ENCODE measurements at places on chromosomes 7 and 10.
A peak's percentile ranks its signal among the peaks of the same experiment; 100 is the strongest.

GRCh38 chr7:20220293-20220761, 3.1 kb upstream of the MACC1 start:
- no peak for ATAC-seq

DNA sequence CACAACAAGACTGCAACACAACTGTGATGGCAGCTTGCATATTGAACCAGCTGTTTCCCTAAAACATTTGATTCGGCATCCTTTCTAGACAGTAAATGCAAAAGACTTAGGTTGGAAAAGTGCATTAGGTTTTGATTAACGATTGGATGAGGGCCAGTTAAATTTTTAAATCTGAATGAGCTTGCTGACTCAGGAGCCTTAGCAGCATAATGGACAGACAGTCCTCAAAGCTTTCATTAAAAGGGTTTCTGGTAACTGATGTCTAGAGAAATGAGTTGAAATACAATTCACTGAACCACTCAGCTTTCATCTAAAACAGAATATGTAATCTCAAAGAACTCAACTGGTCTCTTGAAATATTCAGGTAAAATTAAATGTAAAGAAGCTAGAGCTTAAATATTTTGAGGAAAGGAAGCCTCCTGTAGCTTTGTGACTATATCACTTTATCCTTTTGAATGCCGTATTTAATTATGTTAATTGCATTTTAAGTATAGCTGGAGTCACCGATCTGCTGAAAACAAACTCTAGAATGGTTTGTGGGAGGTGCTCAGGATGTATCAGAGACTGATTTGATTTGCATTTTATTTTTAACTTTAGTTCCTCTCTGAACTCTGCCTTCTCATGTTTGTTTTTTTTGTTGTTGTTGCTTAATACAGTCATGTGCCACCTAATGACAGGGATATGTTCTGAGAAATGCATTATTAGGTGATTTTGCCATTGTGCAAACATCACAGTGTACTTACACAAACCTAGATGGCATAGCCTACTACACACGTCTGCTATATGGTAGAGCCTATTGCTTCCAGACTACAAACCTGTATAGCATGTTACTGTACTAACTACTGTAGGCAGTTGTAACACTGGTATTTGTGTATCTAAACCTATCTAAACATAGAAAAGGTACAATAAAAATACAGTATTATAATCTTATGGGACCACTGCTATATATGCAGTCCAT, 29.2 kb upstream of the ATRNL1 start:
- no peak for ATAC-seq

- no peak for ATAC-seq
Measured at GRCh38 chr10:14608381-14609001, 166.2 kb downstream of the FAM107B start.

DNA sequence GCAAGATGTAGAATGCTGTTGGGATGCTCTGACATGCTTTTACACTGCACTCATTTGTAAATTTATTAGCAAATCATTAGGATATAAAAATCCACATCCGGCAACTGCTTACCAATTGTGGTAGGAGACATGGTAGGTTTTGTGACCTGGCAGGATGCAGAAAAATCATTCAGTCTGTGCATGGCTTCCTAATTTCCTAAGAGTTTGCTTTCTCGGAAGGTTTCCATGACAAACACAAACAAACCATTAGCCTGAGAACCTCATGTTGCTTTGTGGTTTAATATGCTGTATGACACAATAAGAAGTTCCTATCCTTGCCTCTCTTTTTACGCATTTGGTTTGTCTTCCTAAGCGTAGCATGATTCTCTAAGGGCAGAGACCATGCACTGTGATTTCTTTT, 14.7 kb upstream of the LMBR1 start:
- peak; percentile 28 for ATAC-seq

DNA sequence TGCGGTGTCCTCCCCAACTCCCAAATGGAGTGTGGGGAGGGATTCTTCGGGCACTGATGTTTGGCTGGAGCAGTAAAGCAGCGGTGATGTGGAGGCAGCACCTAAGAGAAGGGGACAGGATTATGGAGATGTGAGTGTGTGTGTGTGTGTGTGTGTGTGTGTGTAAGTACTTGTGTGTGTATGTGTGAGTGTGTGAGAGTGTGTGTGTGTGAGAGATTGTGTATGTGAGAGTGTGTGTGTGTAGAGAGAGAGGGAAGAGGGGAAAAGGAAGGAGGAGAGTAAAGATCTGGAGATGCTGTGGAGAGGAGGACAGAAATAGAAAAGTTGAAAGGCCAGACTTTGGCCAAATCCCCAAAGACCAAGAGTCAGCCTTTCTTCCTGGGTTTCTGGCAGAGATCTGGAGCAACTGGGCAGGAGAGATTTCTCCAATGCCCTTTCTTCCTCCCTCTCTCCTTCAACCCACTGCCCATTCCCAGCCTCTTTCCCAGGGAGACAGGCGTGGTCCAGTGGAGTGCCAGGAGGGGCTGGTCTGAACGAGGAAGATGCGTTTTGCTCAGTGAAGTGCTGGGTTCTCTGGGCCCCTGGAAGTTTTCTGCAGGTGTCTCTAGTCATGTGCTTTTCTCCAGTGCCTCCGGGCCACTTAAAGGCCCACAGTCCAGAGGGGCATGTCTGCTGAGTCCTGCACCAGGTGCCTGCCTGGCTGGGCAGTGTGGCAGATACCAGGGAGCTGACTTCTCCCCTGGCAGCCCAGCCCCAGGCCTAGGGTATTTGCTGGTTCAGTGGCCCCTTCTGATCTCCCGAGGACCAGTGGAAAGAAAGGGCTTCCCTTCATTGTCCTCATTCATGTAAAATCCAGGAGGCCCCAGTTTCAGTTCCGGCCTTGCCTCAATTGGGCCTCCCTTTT, 60.5 kb downstream of the HK1 start:
- ATAC-seq, result no peak

DNA sequence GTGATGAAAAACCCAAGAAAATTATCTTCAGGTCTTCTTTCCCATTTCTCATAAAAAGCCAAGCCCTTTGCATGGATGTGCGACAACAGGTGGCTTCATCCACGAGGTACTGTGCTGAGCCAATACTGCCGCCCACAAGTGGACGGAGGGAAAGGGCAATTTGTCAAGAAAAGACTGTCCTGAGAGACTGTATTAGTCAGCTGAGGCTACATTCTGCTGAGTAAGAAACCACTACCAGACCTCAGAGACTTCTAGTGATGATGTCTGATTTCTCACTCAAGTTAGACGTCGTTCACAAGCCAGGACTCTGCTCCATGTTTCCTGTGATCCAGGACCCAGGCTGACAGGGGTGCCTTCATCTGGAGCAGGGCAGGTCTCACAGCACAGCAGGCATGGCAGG, 171.5 kb upstream of the CDCA7L start:
- no peak for ATAC-seq

DNA sequence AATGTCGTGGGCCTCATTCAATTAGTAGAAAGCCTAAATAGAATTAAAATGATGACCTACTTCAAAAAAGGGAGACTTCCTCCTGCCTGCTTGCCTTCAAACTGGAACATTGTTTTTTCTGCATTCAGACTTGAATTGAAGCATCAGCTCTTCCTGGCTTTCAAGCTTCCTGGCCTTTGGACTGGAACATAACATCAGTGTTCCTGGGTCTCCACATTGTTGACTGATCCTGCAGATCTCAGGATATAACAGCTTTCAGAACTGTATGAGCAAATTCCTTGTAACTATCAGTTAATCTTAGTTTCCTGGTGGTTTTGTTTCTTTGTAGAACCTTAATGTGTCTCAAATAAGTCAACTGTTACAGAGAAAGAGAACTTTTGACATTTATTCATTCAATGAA, 18.6 kb downstream of the MAGI2 start:
- ATAC-seq, result no peak

DNA sequence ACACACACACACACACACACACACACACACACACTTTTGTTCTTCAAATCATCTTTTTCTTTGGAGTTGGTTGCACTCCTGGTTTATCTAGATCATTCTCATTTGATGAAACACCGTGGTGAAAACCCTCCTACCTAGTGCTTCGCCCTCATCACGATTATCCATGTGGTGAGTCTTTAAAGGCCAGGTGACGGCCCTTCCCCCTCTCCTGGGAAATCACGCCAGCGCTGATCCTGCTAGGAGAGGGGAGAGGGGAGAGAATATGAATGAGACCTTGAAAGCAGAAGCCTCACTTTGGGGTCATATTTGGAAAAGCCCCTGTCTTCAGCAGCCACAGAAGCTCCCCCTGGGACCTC, 103.9 kb upstream of the LRRC4 start:
- no peak for ATAC-seq

DNA sequence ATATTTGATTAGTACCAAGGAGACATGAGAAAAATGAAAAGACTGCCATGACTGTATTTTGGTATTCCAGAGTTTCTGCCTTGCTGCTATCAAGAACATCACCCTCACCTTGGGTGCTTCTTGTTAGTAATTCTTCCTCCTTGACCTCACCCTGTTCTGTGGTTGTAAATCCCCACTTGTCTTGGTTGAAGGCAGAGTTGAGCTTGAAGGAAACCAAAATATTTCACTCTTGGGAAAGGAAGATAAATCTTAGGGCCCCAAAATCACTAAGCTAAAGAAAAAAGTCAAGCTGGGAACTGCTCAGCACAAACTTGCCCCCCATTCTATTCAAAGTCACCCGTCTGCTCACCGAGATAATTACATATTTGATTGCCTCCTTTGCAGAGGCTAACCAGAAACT, 20.6 kb upstream of the AKR1C3 start:
- ATAC-seq, result no peak

GRCh38 chr10:11175823-11176243, 158.2 kb downstream of the CELF2 start:
- ATAC-seq, result peak; percentile 26

DNA sequence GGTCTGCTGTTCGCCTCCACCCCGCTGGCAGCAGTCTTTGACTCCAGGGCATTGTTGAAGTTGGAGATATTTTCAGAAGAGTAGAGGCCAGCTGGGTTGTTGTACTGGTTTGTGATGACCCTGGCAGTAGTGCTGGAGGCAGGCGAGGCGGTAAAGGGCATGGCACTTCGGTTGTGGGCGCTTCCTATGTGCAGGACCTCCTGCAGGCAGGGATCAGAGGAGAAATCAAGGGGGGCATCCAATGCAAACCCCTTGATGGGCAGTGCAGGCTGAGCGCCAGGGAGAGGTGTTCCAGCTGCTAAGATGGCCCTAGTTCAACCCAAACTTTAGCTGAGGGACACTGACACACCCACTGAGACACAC, 27.0 kb downstream of the PDLIM1 start:
- peak; percentile 4 for ATAC-seq

- no peak for ATAC-seq
Measured at GRCh38 chr7:103918631-103919271, 70.7 kb downstream of the RELN start.

DNA sequence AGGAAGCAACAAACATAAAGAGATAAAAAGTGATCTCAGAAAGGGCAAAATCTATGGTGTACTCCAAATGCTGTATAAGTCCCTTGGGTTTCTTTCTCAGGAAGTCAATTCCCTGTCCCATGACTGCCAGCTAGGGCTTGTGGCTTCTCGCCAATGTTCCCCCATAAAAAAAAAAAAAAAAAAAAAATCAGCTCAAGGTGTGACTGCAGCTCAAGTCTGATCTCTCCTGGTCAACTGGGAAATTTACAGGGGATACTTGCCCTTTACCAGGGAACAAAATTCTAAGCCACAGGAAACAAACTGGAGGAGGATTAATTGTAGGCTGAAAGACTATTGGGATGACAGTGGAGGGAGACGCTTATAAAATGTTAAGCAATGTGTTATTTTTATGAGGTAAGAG, 76.0 kb downstream of the PCGF5 start:
- no peak for ATAC-seq

- ATAC-seq, result no peak
Measured at GRCh38 chr10:44607116-44607515, 222.2 kb upstream of the CXCL12 start.

GRCh38 chr10:78413076-78414055, 379.7 kb downstream of the RPS24 start:
- ATAC-seq, result no peak

GRCh38 chr7:13201628-13202027, 514.2 kb downstream of the ARL4A start:
- no peak for ATAC-seq
